ENCODE measurements at places on chromosomes 7 and 10.
A peak's percentile ranks its signal among the peaks of the same experiment; 100 is the strongest.

- no peak for DNase-seq
Observed at GRCh38 chr7:91239171-91239604, 25.0 kb upstream of the FZD1 start.

- no peak for DNase-seq
Observed at GRCh38 chr7:27185013-27185853, at the start of gene HOXA11. Gene HOXA11 (minus strand): TSS chr7:27185232. CDS start chr7:27185144, 88 bp downstream.

DNA sequence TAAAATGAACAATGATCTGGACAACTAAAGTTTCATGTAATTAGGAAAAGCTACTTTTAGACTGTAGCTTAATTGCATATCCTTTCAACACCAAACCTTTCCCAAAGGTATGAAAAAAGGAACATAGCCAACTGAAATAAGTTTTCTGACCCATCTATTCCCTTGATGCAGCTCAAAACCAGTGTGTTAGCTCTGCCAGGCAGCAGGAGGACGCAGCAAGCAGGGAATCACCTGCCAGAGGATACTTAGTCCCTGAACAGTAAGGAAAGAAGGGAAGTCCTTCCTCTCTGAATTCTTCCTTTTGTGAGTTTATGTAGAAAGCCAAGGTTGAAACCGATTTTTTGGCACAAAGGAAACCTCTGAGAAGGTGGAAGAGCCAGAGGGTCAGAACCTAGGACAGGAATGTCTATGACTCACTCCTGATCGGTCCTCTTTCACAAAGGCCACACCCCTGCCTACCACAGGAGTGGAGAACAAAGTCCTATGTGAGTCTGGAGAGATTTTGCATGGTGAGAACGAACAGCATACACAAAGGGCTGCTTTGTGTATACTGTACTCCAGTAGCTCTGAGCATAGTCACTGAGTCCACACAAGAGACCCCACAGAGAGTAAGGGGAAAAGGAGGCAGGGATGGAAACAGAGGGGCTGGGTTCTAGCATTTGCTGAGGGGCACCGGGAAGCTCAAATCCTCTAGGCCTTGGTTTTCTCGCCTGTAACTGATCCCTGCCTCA, 68.8 kb upstream of the GSDME start:
- no peak for DNase-seq

GRCh38 chr10:4034907-4035598, 250.0 kb upstream of the KLF6 start:
- DNase-seq: no peak

GRCh38 chr7:64098-64915, 128.1 kb upstream of the FAM20C start:
- no peak for DNase-seq

GRCh38 chr10:60732198-60732806, 46.0 kb upstream of the CDK1 start:
- no peak for DNase-seq

GRCh38 chr7:139727151-139727705, 50.6 kb downstream of the HIPK2 start:
- no peak for DNase-seq

DNA sequence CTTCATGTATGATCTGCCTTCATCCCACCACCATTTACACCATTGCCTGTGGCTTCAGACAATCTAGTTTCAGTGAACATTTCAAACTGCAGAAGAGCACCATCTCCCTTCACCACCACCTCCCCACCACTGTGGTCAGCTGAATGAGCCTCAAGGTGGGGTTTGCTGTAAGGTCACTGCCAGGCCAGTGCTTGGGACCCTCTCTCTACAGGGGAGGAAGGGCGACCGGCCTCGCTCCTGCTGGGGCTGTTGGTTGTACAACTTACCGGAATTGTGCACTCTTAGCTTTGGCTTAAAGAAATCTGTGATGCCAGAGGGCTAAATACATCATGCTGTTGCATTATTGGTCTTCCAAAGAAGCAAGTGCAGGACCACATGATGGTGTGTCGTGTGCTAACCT, 26.6 kb downstream of the PFKP start:
- DNase-seq: no peak

DNA sequence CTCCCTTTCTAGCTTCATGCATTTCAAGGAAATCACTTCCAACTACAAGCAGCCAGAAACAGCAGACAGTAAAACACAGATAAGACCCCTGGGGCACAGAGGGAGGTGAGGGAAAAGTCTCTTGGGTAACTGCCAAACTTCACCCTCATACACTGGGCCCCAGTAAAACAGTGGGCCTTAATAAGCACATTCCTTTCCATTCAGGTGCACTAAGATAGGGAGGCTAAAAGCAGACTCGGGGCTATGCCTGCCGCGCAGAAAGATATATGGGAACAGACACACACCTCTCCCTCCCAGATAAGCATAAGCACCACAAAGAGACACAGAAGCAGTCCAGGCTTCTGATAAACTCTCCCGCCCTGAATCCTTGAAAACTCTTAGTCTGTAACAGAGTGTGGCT, 117.0 kb downstream of the TYW1B start:
- DNase-seq: no peak

- DNase-seq: no peak
Observed at GRCh38 chr10:11446864-11447263, 164.6 kb downstream of the USP6NL start.

DNA sequence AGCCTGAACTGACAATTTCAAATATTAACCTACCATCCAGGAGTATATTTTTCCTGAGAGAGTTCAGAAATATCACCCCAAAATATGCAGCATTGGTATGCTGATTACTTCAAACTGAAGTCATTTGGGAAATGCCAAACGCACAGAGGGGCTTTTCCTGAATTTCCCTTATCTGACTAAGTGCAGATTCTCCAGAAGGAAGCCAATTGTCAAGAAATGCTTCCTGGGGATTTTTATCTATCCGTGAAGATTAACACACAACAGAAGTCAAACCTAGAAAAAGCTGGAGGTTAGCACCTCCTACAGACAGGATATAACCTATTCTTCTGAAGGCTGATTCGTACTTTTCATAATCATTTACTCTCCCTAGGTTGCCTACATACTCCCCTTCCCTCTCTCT, 91.0 kb downstream of the AKR1D1 start:
- DNase-seq: no peak

DNA sequence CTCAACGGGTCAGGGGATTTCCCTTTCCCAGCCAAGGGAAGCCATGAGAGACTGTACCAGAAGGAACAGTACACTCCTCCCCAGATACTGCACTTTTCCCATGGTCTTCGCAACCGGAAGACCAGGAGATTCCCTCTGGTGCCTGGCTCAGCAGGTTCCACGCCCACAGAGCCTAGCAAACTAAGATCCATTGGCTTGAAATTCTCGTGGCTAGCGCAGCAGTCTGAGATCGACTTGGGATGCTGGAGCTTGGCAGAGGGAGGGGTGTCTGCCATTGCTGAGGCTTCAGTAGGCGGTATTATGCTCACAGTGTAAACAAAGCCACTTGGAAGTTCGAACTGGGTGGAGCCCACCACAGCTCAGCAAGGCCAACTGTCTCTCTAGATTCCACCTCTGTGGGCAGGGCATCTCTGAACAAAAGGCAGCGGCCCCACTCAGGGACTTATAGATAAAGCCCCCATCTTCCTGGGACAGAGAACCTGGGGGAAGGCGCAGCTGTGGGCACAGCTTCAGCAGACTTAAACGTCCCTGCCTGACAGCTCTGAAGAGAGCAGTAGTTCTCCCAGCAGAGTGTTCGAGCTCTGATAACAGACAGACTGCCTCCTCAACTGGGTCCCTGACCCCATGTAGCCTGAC, 29.6 kb downstream of the SLC16A12 start:
- DNase-seq: no peak

GRCh38 chr10:11225935-11226334, 208.3 kb downstream of the CELF2 start:
- peak; percentile 69 for DNase-seq

GRCh38 chr10:121165276-121165675, 314.1 kb downstream of the WDR11 start:
- no peak for DNase-seq

GRCh38 chr10:128854963-128855362, 612.1 kb upstream of the MGMT start:
- no peak for DNase-seq

GRCh38 chr7:71019706-71020105, 112.2 kb upstream of the GALNT17 start:
- DNase-seq: no peak

GRCh38 chr10:94052281-94052680, 58.5 kb downstream of the PLCE1 start:
- no peak for DNase-seq

- no peak for DNase-seq
Observed at GRCh38 chr7:22781230-22781711, 41.4 kb downstream of the TOMM7 start.

GRCh38 chr10:116707981-116708380, 34.4 kb downstream of the HSPA12A start:
- DNase-seq: no peak

- DNase-seq: no peak
Observed at GRCh38 chr7:94099679-94100078, 95.5 kb upstream of the BET1 start.

DNA sequence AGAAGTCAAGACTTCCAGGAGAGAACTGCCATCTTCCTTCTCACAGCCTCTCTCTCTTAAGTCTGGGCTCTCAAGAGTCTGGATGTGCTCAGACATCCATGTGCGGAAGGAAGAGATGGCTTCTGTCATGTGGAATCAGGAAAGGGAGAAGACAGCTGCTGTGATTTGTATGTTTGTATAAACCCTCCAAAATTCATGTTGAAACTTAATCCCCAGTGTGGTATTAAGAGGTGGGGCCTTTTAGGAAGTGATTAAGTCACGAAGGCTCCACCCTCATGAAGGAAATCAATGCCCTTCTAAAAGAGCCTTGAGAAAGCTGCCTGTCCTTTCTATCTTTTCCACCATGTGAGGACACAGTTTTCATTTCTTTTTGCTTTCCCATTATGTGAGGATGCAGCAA, 73.9 kb upstream of the PTN start:
- DNase-seq: no peak
